ENCODE measurements at places on chromosomes 12 and 14.

GRCh38 chr12:46945591-46945990, 119.8 kb upstream of the SLC38A4 start:
- no peak for DNase-seq

DNA sequence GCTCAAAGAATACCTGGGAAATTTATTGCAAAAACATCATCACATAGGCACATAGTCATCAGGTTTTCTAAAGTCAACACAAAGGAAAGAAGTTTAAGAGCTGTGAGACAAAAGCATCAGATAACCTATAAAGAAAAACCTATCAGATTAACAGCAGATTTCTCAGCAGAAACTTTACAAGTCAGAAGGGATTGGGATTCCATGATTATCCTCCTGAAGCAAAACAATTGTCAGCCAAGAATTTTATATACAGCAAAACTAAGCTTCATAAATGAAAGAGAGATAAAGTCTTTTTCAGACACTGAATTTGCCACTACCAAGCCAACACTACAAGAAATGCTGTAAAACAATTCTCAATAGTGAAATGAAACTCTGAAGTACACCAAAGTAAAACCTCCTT, 28.8 kb upstream of the LGR5 start:
- DNase-seq = no peak

GRCh38 chr14:101197595-101198397, 294.3 kb upstream of the RTL1 start:
- DNase-seq = no peak

GRCh38 chr12:911191-911826, 38.2 kb downstream of the RAD52 start:
- no peak for DNase-seq

- no peak for DNase-seq
Observed at GRCh38 chr14:66939409-66939808, 249.8 kb upstream of the GARIN2 start.

DNA sequence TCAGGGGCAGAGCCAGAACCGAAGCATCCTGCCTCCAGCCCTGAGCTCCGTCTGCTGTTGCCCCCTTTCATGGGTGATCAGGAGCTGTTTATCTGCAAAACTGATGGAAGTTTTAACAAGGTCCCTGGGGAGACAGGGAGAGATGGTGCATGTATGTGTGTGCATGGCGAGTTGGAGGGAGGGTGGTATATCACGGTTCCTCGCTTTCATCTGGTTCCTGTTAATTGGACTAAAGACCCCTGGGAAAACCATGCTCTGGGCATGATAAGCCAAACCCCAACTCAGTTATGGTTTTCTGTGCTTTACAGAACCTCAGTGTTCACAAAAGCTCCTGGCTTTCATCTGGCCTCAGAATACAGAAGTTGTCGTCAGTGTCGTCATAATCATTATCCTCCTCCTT, 133.6 kb downstream of the KSR2 start:
- no peak for DNase-seq

DNA sequence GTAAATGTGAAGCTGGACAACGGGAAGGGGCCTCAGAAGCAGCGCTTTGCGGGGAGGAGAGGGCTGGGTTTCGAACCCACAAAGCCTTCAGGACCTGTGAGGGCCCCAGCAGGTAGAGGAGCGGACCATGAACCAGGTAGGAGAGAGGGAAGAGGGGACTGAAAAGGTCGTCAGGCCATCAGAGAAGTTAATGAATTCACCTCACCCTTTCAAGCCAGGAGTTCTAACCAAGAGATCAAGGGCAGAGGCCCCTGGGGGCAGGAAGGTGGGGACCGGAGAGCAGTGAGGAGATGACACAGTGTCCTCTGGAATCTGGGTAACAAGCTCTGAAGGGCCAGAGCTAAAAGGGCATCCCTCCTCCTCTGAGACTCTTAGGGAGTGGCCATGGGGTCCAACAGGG, 19.4 kb downstream of the SERPINA1 start:
- DNase-seq = no peak

DNA sequence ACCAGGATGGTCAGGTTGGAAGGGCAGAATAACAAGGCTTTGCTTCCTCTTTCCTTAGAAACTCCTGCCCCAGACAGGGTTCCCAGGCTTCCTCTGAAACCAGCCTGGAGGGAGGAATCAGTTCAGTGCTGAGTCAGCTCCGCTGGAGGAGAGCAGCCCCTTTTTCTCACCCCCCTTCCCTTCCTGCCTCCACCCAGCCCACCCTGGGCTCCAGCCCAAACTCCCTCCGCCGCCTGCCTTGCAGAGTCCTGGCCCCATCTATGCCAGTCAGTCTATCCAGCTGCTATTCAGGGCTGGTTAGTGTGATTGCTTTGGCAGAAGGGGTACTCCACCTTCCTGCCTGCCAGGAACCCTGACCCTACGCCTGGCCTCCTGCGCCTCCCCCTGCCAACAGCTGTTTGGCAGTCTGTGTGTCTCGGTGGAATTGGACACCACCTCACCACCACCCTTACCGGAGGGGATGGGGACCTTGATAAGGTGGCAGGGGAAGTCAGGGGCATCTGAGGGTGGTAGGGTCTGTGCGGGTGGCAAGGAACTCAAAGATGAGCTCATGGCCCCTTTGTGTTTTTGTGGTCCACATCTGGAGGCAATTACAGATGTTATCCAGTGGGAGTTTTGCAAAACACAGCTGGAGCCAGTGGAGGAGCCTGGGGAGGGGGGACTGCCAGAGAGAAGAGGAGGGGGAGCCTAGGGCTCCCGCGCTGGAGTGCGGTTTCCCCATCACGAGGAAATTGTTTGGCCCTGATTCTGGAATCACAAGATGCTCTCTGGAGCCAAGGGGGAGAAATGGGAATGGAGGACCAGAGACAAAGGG, 12.2 kb downstream of the MMP14 start:
- no peak for DNase-seq

- no peak for DNase-seq
Observed at GRCh38 chr12:22634883-22635282, 9.9 kb downstream of the ETNK1 start.

DNA sequence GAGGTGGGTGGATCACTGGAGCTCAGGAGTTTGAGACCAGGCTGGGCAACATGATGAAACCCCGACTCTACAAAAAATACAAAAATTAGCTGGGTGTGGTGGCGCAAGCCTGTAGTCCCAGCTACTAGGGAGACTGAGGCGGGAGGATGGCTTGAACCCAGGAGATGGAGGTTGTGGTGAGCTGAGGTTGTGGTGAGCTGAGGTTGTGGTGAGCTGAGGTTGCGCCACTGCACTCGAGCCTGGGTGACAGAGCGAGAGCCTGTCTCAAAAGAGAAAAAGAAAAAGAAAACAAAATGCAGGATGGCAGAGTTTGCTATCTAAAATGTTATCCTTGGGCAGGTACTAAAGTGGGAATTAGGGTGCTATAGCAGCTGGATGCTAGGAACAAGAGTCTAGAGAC, 10.8 kb upstream of the GPRC5A start:
- DNase-seq = no peak

DNA sequence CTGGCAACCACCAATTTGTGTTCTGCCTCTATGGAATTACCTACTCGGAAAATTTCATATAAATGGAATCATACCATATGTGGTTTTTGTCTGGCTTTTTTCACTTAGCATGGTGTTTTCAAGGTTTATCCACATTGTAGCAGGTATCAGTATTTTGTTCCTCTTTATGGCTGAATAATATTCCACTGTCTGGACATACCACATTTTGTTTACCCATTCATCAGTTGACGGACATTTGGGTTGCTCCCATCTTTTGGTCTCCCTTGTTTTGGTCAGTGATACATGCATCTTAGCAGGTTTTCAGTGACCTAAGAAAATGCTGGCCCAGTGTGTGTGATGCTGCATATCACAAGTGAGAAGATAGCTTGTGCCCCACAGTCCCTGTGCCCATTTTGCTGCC, 21.2 kb downstream of the CALM1 start:
- no peak for DNase-seq

- DNase-seq = no peak
Observed at GRCh38 chr12:130571734-130572133, 144.4 kb downstream of the RIMBP2 start.

DNA sequence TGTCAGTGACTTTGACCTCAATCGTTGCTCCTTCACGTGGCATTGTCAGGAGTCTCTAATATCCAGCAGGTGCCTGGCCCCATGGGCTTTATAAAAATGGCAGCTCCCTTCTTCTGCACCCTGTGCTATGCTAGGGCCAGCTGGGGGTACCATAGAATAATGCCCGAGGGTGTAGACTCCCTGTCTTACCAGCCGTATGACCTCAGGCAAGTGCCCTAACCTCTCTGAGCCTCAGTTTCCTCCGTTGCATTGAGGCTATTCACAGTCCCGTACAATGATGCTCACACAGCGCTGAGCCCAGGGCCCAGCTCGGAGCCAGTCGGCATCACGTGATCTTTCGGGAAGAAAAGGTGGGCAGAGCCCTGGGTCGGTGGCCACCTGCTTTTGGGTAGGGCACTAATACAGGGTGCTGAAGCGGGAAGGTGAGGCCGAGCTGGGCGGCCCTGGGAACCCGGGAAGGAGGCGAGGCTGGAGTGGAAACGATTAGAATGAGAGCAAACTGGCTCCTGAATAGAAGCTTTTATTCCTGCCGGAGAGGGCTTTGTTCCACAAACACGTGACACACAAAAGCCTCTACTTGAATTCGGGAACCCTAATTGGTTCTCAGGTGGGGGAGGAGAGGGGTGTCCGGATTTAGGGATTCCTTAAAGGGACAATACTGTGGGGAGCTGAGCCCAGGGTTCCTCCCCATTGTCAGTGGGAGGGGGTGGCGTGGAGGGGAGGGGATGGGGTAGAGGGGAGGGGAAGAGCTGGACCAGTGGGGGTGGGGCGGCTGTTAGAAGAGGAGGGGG, 19.9 kb upstream of the MSI1 start:
- DNase-seq = no peak

GRCh38 chr12:19129122-19129485, 429 bp upstream of the PLEKHA5 start:
- DNase-seq = no peak

DNA sequence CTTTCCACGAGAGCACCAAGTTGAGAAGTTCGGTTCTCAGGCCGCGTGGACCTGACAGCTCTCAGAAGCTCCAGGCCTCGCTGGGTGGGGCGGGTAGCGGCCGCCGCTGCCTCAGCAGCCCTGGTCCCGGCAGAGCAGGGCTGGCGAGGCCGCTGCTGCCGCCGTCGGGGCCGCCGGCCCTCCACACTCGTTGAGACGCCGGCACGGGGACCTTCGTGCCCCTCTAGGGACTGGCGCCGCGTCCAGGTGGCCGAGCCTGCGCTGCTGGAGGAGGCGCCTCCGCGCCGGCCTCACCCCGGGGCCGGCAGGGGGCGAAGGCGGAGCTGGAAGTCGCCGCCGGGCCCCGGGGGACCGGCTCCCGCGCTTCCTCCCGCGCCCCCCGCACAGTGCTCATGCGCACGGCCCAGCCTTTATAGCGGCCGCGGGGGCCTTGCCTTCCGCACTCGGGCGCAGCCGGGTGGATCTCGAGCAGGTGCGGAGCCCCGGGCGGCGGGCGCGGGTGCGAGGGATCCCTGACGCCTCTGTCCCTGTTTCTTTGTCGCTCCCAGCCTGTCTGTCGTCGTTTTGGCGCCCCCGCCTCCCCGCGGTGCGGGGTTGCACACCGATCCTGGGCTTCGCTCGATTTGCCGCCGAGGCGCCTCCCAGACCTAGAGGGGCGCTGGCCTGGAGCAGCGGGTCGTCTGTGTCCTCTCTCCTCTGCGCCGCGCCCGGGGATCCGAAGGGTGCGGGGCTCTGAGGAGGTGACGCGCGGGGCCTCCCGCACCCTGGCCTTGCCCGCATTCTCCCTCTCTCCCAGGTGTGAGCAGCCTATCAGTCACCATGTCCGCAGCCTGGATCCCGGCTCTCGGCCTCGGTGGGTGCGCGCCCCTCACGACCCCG, at the start of gene COCH:
Gene COCH, plus strand, starts transcription at position 440 of the 879 bp plus-strand sequence. Its CDS starts 380 bp downstream, at position 820.
- DNase-seq = no peak

DNA sequence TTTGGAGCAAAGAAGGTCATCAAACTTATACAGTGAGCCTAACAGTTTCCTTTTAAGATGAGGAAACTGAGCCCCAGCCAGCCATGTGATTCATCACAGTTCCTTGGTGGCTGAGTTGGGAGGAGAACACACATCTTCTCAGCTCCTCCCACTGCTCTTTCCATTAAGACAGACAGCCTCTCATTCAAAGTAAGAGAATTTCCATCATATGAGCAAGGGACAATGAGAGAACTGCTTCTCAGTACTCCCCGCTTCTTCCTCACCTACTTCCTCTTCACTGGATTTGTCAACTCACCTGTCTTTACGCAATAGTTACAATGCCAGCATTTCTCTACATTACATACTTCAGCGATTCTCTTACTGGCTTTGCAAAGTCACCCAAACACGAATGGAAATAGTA, 2.2 kb downstream of the IFNG start:
- no peak for DNase-seq
